HT1080 (cell line): ENCODE measurements at places on chromosomes 3 and 15.

DNA sequence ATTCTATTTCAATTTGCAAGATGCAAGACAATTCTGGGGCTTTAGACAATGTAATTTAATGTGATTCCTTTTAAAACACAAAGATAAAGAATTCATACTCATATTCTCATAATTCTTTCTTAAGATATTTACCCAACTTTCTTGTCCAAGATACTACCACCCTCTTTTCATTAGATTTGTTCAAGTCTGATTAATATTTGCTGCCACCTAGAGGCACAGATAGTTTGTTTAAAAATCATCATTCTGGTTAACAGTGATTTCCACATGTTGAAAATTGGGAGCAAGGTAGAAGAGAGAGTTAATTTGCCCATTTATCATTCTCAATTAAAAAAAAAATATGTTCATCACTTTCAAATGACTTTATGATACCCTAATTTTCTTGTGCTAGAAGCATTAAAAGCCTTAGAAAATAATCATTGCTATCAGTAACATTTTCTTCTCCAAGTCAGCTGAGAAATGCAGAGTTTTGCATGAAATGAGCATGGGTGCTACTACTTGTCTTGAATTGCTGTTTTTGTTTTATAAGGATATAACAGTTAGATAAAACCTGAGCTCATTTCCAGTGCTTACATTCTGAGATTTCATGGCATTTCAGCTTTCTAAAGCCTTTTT, 11.6 kb downstream of the TAMM41 start:
- peak; percentile 10 for DNase-seq

GRCh38 chr15:48233246-48233645, 27.1 kb downstream of the SLC12A1 start:
- no peak for DNase-seq

DNA sequence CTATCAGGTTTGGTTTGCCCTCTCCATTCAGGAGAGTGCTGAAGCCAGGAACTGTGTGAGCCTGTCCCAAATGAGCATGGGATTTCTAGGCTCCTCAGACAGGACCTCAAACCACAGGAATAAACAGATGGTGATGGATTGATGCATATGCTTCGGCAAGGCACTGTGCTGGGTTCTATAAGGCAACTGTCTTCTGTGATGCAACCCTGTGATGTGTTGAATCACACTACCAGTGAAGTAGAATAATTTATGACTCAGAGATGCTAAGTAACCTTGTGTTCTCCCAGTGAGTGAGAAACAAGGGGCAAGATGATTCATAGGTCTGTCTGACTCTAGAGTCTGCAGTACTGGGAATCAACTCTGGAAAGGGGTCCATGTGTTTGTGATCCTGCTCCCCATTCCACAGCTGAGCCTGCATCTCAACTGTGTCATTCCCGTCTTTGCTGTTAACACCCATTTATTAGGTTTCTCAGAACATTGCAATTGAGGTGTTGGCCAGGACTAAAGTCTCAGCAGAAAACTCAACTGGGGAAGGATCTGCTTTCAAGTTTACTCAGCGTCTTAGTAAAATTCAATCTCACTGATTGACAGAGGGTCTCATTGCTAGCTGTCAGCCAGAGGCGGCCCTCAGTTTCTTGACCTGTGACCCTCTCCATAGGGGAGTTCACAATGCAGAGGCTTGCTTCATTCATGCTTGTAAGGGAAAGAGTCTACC, 510.1 kb upstream of the CFAP20DC start:
- DNase-seq, result peak; percentile 97

DNA sequence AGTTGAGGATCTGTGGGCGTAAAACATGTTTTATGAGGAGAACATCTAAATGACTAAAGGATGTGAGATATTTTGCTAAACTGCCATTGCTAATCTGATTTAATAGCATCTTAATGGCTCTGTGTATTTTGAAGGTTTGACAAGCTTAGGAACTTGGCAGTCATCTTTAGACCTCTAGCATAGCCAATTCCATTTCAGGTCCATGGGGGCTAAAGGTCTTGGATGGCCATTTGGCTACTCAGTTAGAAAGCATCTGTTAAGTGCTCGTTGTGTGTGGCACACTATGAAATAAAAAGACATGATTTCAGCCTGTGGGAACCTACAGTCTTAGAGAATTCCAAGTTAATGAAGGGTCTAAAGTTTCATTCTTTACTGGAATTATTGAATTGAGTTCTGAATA, 236.2 kb downstream of the IL5RA start:
- no peak for DNase-seq

GRCh38 chr3:142273501-142273900, 48.1 kb upstream of the GK5 start:
- DNase-seq, result no peak

DNA sequence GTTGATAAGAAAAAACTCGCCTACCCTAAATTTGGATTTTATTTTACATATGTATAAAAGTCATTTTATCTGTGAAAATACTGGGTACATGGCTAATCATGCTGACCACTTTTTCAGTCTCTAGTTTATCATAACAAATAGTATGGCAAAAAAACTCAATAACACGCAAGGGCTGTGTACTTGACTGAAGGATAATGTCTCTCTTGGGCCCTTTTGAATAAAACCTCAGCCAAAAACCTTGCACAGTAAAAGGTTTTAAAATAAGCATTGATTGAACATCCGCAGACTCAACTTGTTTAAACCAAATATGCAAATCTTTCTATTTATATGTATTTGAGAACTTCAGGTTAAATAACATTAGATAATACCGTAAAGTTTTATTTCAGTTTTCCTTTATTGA, 285.3 kb downstream of the CADM2 start:
- DNase-seq, result no peak

DNA sequence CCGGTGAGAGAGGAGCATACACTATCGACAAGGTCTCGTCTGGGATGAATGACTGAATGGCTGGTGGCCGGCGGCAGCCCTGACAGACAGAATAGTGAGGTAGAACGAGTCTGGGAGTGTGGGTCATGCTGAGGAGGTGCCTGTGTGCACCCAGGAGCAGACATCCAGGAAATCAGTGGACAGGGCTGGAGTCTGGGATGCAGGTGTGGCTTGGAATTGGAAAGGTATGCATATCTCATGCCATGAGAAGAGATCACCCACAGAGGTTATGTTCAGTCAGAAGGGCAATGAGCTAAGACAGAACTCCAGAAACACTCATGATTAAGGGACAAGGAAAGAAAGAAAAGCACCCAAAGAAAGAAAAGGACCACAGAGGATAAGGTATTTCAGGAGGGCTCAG, 20.8 kb downstream of the HACD2 start:
- DNase-seq, result no peak

- no peak for DNase-seq
Observed at GRCh38 chr3:61814674-61815073, 253.3 kb downstream of the PTPRG start.

DNA sequence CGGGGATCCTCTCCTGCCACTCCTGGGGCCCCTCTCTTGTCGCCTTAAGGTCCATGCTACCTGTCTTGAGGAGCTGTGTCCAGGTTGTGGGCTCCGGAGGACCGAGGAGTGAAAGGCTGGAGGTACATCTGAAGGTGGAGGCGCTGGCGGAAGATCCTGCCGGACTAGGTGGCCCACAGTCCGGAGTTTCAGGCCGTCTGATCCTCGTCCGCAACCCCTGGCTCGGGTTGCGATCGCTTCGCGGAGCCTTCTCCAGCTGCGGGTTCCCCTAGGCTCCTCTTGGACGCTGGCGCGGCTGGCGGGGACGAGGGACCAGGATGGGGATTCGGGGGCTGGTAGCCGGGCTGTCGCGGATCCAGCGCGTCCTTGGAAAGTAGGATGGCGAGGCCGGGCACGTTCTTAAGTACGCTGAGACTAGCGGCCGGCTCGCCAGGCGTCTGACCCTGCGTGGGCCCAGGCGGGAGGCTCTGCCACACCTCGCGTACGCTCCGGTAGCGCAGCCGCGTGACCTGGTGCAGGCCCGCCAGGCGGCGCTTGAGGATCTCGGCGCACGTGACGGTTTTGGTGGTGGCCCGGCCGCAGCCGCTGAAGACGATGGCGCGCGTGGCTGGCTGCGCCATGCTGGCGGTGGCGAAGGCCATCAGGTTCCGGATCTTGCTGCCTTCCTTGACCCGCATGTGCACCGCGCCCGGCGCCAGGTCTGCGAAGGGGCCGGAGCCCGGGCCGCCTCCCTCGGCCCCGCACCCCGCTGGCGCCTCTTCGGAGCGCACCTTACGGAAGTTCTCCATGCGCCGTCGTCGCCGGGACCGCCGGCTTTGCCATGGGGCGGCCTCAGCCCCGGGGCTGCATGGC, 550 bp downstream of the RPP25 start:
- no peak for DNase-seq

GRCh38 chr15:76127880-76128279, 68.1 kb downstream of the TMEM266 start:
- no peak for DNase-seq

DNA sequence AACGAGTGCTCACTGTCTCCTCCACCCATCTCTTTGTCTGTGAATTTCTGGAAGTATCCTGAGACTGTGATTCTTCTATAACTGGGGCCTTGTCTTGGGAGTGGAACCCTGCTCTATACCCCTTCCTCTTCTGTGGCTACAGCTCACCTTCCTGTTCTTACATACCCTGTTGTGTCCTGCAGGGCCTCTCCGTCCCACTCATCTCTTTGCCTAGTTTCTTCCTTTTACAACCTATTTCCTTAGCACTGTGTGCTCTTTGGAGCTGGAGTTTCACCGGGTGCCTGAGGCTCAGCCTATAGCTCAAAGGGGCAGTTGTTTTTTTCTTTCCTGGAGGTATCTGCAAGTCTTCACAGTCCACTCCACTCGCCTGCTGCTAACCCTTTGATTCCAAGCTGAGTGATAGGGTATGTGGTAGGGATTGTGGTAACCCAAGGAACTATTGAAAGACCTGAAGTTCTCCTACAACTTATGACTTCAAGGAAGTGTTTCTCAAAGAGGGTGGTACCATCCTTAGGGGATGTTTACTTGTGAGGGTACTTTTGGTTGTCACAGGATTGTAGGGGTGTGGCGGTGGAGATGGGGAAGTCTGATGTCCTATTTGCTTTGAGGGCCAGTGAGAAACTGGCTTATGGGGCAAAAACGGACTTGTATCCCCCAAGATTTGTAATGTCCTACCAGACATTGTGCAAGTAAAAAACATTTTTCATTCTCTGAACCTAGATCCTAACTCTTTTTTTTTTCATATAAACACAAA, 66.6 kb upstream of the ARL8B start:
- DNase-seq, result no peak

DNA sequence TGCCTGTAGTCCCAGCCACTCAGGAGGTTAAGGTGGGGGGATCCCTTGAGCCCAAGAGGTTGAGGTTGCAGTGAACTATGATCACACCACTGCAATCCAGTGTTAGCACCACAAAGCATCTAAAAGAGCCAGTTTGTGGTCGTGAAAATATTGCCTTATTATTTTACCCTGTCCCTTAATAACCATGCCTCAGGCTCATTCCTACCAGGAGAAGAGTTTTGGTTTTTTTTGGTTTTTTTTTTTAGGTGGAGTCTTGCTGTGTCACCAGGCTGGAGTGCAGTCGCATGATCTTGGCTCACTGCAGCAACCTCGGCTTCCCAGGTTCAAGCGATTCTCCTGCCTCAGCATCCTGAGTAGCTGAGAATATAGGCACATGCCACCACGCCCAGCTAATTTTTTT, 17.9 kb upstream of the AVEN start:
- DNase-seq, result no peak

GRCh38 chr3:184315543-184315867, 1.1 kb downstream of the EIF4G1 start:
- DNase-seq, result no peak

- peak; percentile 51 for DNase-seq
Observed at GRCh38 chr3:45057557-45057956, 31.5 kb downstream of the CLEC3B start.

GRCh38 chr15:48696627-48697312, 51.3 kb upstream of the FBN1 start:
- peak; percentile 59 for DNase-seq

DNA sequence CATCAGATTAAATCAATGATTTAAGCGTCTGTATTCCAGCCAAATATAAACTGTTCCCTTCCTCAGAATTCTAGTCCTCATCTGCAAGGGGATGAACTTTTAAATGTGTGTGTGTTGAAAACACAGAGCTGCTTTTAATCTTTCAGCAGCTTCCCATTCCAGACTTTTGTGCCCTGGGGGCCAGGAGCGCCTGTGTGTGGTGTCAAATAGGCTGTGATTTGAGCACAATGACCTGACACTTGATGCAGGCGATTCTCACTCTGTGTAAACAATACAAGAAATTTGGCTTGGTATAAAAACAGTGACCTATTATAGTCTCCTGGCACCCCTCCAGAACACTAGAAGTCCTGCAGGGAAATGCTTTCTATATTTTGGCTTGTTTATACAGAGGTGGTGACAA, 274.6 kb upstream of the ROPN1 start:
- DNase-seq, result no peak

DNA sequence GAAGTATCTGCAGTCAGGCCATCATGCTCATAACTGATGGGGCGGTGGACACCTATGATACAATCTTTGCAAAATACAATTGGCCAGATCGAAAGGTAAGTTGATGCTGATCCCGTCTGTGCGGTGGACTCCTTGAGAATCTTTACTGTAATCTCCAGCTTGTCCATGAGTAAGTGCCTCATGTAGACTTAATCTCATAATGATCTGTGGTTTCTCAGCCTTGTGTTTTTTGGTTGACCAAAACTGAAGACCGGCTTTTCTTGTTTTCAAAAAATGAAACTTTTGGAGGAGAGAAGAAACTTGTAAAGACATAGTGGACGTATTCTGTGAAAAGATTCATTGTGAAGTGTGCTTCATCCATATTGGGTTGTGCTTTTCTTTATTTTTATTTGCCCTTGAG, 285.7 kb downstream of the LRTM1 start:
- DNase-seq, result no peak

DNA sequence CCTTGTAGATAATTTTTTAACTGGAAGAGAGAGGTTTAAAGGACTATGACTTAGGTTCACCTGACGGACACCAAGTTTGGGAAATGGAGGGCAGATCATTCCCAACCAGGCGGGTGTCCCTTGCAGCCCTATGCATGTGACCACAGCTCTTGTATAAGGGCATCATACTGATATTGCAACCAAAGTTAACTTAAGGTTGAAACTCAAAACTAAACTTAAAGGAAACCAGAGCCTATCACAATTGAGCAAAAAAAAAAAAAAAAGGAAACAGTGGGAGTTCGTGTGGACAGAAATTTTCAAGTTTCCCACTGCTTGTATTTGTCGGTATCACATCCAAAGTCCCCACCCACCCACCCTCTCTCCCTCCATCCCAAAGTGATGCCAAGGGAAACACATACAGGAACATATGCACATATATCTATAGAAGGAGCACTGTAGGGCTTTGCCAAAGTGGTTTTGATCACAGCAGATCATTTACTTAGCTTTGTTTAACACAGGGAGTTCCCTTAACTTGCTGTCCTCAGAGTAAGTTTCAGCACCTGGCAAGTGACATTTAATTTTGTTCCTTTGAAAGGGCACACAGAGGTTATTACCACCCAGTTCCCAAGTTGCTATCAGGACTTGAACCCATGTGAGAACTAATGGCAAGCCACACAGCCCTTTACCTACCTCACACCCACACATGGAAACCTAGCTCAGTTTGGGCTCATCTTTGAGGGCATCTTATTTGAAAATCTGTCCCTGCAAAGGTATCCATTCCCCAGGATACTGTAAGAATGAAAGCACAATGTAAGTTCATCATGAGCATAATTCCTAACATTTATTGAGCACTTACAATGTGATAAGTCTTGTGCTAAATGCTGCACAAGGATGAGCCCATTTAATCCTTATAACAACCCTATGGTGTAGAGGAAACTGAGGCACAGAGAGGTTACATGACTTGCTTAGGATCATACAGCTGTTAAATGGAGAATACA, 204.5 kb upstream of the CMC1 start:
- no peak for DNase-seq
